DMS 273 treated with DMSO at 0.1 percent for 48 hours (cell line): ENCODE measurements at places on chromosomes 1 and 21.

DNA sequence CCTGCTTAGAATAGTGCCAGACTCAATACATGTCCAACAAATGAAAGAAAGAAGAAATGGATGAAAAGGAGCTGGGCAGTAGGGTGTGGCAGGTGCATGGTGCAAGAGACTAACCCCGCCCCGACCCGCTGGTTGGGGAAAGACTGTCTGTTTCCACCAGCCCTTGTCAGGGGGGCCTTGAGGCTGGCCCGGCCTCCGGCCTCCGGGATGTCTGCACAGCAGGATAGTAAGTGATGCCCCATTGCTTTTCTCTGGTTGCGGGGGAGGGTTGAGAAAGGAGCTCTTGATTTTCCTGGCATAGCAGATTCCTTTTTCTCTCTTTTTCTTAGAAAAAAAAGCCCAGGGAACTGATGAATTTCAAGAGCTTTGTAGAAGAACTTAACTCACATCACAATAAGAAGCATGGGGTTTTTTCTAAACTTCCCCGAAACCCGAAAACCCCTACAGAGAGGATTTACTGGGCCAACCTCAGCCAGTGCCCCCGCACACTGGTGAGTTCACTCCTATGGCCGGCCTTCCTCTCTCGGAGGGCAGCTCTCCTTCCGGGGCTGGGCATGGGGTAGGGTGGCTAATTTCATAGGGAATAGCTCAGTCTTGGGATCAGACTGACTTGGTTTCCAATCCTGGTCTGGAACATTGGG lies 12.5 kb upstream of the TTC22 start:
- no peak for DNase-seq

DNA sequence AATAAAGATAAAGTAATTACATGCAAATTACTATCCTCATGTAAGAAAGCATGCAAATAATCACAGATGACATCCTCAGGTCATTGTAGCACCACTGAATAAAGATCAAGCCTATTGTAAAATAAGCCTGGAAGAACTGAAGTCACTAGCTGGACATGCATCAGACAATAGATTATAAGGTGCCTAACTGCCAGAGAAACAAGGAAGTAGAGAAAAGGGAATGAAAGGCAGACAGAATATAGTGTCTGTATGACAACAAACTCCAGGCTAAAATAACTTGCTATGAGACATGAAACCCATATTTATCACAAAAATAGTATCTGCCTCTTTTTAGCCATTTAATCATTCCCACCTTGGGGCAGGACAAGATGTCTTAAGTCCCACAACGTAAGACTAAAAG lies 108.7 kb downstream of the ENAH start:
- DNase-seq = no peak

GRCh38 chr1:215754112-215754511 lies 187.0 kb downstream of the KCTD3 start:
- no peak for DNase-seq

DNA sequence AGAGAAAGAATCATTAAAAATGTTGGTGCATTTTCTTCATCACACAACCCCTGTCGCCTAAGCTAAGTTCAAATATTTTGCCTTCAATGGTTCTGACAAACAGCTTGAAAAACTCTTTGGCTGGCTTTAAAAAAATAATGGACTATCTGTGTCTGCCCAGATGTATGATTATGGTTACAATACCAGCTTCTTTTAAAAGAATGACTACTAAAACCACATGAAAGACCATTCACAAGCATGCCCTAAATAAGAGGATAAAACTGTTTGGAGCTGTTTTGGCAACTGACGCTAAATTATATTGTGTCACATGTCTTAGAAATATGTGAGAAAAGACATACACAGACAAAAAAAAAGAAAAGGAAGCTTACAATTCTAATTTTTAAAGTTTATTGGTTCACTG lies 23.7 kb upstream of the PLPPR4 start:
- no peak for DNase-seq

DNA sequence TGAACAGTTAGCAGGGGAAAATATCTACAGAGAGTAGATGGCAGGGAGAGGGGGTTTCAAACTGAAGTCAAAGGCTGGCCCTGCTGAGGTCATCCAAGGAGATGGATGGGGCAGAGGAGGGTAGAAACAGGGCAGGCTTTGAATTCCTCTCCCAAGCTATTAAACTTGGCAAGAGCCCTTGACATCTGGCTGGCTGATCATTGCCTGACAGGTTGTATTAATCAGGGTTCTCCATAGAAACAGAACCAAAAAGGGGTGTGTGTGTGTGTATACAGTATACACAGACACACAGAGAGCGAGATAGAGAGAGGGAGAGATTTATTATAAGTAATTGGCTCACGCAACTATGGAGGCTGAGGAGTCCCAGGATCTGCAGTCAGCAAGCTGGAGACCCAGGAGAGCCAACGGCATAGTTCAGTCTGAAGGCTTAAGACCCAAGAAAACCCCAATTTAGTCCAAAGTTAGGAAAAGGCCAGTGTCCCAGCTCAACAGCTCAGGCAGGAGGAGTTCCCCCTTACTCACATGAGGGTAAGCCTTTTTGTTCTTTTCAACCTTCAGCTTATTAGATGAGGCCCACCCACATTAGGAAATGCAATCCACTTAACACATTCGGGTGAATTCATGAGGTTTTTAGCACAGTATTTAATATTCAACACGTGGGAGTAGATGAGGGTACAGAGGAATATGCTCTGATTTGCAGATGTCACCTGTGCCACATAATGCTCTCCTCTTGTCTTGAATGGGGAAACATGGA lies 46.7 kb upstream of the HAO2 start:
- peak; percentile 43 for DNase-seq

DNA sequence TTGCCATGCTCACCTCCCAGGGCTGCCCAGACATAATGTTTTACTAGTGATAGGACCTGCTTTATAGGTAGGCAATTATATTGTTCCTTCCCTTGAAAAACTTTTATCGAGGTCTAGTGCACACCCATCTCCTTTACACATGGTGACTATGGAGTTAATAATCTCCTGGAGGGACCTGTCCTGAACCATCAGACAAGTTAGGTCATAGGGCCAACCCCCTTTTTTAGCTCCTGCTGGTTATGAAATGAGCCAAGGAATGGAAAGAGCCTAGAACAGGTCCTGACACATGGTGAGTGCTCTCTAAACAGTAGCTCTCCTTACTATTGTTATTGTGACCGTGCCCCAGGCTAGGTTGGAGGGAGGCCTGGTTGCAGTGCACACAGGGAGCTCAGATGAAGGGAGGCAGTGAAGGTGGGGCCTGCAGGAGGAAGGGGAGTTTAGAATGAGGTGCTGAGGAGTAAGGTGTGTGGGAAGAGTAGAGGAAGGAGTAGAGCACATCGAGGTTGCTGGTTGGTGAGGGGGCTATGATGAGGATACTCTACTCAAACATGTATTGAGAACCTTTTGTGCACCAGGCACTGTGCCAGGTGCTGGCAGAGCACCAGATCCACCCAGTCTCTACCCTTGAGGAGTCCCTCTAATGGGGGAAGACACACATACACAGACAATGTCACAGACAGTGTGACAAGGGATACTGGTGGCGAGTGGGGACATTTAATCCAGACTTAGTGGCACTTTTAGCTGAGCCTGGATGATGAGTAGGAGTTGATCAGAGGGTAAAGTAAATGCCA lies 14.1 kb upstream of the LMNA start:
- no peak for DNase-seq

DNA sequence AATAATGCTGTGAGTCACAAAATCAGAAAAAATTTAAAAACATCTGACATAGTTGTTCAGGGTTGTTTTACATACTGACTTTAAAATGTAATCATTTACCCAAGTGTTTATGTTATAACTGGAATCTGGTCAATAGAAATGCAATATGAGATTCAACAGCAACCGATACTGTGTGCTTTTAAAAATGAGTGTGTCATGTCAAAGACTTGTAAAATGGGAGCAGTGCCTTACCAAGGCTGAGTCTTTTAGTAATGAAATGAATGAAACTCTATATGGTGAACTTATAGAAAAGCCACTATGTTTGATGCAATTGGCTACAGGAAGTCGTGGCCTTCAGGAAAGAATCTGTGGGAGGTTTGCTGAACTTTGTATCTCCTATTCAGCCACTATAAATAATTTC lies 570.2 kb downstream of the DPYD start:
- no peak for DNase-seq

DNA sequence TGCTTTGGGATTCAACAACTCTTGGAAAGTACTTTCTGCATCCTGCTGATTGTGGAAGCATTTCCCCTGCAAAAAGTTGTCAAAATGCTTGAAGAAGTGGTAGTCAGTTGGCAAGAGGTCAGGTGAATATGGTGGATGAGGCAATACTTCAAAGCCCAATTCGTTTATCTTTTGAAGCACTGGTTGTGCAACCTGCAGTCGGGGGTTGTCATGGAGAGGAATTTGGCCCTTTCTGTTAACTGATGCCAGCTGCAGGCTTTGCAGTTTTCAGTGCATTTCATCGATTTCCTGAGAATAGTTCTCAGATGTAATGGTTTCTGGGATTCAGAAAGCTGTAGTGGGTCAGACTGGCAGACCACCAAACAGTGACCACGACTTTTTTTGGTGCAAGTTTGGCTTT lies 47.6 kb upstream of the GJA5 start:
- DNase-seq = no peak

- DNase-seq = no peak
These were observed 5.5 kb upstream of the RNF2 start for GRCh38 chr1:185039726-185040407.

GRCh38 chr1:107867897-107868296 lies 97.1 kb downstream of the VAV3 start:
- no peak for DNase-seq

- no peak for DNase-seq
These were observed 19.9 kb downstream of the INSRR start for GRCh38 chr1:156838972-156839371.

DNA sequence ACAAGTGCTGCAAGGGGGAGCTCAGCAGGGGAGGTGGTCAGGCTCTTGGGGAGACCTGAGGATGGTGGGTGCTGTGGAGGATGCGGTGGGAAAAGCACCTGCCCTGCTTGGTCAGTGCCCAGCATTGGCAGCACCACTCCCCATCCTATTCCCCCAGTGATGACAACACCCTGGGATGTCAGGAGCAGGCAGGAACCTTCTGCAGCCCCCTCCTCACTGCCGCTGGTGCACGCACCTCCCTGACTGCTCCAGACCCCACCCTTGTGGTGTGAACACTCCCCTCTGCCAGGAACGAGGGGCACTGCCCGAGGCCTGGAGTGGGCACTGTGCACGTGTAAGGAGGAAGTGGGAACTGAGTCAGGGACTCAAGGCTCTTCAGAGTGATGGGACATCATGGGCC lies 12.5 kb downstream of the TMPRSS3 start:
- no peak for DNase-seq

DNA sequence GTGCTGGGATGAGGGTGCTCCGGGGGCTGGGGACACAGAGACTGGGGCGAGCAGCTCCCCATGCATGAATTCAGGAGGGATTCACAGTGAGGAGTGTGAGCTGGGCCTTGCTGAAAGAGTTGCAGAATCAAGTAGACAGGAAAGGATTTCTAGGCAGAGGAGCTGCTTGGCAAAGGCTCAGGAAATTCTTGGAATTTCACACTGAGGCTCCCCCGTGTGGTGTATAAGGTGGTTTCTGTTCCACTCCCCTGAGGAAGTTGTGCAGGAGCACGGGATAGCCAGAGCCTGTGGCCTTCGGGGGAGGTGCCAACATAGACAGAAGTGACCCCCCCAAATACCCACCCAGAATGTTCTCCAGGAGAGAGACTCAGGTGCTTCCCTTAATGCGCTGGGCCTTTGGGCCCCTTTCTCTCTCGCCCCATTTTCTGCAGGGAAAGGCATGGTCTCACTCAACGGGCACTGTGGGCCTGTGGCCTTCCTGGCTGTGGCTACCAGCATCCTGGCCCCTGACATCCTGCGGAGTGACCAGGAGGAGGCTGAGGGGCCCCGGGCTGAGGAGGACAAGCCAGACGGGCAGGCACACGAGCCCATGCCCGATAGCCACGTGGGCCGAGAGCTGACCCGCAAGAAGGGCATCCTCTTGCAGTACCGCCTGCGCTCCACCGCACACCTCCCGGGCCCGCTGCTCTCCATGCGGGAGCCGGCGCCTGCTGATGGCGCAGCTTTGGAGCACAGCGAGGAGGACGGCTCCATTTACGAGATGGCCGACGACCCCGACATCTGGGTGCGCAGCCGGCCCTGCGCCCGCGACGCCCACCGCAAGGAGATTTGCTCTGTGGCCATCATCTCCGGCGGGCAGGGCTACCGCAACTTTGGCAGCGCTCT lies 58.5 kb upstream of the ACTL8 start:
- peak; percentile 4 for DNase-seq
